ENCODE measurements at places on chromosomes 6 and 20.

GRCh38 chr6:80433673-80434025 is 327.2 kb downstream of the BCKDHB start:
- DNase-seq = no peak

DNA sequence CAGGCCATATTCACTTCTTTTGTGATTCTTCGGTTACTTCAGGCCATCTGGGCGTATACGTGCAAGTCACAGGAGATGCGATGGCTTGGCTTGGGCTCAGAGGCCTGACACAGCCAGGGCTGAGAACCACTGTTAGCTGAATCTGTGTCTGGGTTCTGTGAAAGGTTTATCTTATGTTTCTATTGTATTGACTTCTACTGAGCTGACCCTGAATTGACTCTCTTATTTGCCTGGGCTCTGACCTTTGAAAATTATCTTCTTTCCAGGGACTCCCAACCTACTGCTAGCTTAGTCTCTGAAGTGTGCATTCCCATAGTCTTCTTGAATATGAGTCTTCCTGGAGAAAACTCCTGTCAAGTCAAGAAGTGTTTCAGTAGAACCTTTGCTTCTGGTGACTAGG is 226.4 kb upstream of the SOX4 start:
- no peak for DNase-seq

DNA sequence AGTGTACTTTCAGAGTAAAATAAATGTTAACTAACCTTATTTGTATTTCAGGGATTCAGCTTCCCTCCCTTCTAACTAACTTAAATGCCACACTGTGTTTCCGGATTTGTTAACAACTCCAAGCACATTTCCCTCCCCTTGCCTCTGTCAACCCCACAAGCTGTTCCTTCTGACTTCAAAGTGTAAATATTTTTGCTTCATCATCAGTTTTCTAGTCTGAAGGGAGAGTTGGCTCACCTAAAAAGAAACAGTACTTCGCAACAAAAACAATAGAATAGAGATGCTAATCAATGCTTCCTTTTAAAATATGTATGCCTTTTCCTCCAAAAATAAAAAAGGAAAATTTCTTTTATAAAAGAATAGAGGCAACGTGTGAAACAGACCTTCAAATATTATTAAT is 132.6 kb downstream of the THEMIS start:
- DNase-seq = no peak

- no peak for DNase-seq
These were observed 54.9 kb upstream of the SASH1 start for GRCh38 chr6:148287623-148288333.

GRCh38 chr6:45487645-45488044 is 109.9 kb upstream of the SUPT3H start:
- DNase-seq = no peak

- DNase-seq = peak; percentile 83
These were observed 5.1 kb upstream of the ADAM33 start for GRCh38 chr20:3686867-3687321.

- DNase-seq = no peak
These were observed 176.7 kb downstream of the BMP7 start for GRCh38 chr20:57089699-57090144.

DNA sequence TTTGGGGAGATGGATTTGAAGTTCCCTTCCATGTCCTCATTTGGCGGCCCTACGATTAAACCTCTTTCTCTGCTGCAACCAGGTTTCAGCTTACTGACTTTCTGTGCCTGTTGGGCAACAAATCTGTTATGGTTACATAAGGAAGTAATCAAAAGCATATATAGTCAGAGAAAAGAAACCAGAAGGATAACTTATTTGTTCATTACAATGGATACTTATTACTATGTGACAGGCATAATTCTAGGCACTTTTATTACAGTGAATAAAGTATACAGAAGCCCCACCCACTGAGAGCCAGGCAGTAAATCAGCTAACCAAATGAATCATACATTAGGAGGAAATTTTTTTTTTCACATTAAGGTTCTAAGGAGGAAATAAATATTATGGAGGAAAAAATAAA is 9.6 kb upstream of the TRIM31 start:
- DNase-seq = no peak

DNA sequence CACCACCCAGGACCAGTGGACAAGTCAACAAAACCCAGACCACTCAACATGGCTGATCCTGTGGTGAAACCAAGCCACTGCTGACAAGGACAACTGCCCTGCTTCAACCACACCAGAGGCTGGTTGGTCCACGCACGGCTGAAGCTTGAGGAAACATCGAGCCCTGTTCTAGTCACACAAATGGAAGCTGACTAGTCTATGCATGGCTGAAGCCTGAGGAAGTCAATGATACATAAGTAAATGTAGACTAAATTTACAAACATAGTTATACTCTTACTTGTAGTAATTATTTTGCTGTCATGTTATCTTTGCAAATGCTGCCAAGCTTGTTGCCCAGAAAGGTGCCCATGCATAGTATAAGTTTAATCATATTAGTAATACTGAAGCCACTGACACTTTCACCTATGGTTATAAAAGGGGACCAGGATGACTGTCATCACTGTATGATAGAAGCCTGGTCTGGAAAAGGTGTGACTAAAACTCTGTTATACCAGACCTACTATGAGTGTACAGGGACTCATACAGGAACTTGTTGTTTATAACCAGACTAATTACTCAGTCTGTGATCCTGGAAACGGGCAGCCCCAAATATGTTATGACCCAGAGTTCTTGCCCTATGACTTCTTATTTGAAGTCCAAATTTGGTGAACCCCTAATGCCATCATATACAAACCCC is 5.6 kb downstream of the IL22RA2 start:
- DNase-seq = no peak

GRCh38 chr20:45294659-45295058 is 12.0 kb upstream of the RBPJL start:
- DNase-seq = no peak

- DNase-seq = no peak
These were observed 76.8 kb downstream of the HIVEP2 start for GRCh38 chr6:142867988-142868812.

GRCh38 chr6:136863752-136864151 is 41.4 kb downstream of the PEX7 start:
- DNase-seq = no peak

DNA sequence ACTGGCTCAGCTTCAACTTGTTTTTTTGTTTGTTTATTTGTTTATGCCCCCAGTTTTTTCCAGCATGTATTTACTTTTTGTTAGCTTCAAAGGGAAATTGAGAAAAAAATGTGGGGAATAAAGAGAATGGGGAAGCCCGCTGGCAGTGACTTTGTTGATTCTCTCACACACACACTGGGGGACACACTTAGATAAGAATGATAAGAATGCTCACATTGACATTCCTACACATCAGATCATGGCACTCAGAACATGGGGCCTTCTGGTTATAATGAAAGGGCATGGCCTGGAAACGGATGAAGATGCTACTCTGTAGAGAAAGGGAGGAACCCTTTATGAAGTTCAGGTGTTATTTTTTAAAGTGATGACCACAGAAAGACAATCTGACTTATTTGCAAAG is 15.6 kb upstream of the DAAM2 start:
- no peak for DNase-seq

- no peak for DNase-seq
These were observed 129.7 kb upstream of the BTN3A2 start for GRCh38 chr6:26235302-26235670.

DNA sequence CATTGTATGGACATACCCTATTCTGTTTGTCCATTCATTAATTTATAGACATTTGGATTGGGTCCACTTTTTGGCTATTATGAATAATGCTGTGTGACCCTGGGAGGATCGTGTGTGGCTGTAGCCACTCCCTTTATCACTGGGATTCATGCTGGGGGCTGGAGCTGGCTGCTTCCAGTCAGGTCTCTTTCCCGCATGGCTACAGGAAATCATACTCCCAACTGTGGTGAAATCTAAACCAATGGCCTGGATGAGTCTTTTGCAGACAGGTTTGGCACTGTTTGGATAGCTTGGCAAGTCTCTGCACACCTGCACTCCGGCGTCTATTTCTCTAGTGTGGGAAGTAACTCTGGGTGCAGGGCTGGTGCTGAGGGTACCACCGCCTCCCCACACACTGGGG is 80.4 kb downstream of the RIN2 start:
- DNase-seq = no peak

GRCh38 chr6:56642366-56643261 is at the start of gene DST:
Gene DST, minus strand, starts transcription at chr6:56642889.
- DNase-seq = peak; percentile 92

GRCh38 chr6:101824551-101825345 is 431.2 kb downstream of the GRIK2 start:
- no peak for DNase-seq

- DNase-seq = no peak
These were observed 28.8 kb upstream of the CCDC167 start for GRCh38 chr6:37528541-37528940.

- DNase-seq = no peak
These were observed 18.6 kb downstream of the FYN start for GRCh38 chr6:111854683-111855082.

- DNase-seq = no peak
These were observed 1.8 kb downstream of the LTB start for GRCh38 chr6:31580438-31580740.

Data from HFF-Myc (cell line).